ENCODE measurements at places on chromosomes 2 and 18.

DNA sequence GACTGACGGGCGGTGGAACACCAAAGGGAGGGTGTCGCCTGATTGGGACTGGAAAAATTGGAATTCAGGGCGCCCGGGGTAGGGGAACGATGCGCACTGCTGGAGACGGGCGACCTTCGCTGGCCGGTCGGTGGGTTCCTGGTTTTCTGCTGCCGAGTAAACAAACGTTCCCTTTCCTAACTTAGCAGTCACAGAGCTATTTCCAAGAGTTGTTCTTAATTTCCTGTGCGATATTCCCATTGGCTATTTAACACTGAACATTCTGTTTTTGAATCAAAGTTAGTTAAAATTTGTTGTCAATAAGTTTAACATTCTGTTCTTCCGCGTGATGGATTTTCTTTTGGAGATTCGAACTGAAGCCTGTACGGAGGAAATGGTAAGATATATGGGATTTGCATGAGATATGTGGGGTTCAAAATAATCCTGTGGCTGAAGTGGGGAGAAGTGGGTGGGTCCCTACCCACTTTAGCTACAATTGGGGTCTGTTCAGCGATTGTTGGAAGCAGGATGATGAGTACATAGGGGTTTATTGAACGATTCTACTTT is 862 bp downstream of the C18orf54 start:
- no peak for DNase-seq

DNA sequence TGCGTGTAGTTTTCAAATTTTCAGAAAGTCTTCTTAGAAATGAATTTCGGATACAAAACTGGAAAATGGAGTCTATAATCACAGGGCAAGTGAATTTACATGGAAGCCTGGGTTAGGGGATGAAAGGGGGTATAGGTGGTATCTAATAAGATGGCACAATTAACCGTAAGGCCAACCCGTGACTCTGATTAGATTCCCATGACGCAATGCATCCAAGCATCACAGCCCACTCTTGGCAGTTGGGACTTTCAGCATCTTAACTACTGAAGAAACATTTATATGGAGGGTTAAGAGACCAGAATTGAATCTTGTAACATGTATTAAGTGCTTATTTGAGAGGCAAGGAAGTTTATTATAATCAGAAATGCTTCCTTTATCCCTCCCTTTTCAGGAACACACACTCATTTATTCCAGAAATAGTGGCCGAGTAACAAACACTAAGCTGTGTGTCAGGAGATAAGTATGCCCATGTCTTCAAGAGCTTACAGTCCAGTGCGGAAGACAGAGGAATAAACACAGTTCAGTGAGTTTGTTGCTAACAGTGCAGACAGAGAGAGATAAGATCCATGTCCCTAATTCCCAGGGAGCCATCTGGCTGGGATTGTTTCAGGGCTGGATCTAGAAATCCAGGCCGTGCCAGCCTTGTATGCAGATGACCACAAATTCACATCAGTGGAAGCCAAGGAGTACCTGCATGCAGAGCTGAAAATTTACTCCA is 151.2 kb downstream of the ANTXR1 start:
- DNase-seq: no peak

GRCh38 chr2:162243294-162243693 is at the start of gene FAP:
TSS of gene FAP (minus strand) at chr2:162243445. CDS start at chr2:162243327, 118 bp downstream.
- no peak for DNase-seq

GRCh38 chr2:68342470-68342869 is 22.6 kb upstream of the PLEK start:
- DNase-seq: no peak

DNA sequence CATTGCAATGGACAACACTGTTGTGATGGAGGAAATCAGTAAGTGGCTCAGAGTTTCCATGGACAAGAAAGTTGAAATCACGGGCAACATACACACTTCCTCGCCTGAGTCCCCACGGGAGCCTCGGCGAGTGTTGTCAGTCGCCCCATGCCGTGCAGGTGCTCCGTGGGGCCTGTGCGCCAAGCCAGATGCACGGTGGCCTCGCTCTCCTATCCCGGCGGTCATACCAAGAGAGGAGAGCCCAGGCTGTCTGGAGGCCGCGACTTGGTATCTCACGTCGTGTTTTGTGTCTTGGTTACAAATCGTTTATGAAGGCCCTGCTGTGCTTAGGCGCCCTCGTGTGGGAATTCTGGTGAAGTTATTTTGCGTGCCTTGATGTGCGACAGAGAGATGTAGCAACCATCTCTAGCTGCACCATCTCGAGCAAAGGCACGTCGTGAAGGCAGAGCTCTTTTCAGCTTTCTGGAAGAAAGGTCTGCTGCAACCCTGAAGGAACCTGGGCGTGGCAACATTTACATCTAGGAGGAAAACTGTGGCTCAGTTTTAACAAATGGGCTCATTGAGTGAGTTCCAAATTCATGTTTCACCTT is 21.8 kb downstream of the ATG4B start:
- DNase-seq: peak; percentile 27

DNA sequence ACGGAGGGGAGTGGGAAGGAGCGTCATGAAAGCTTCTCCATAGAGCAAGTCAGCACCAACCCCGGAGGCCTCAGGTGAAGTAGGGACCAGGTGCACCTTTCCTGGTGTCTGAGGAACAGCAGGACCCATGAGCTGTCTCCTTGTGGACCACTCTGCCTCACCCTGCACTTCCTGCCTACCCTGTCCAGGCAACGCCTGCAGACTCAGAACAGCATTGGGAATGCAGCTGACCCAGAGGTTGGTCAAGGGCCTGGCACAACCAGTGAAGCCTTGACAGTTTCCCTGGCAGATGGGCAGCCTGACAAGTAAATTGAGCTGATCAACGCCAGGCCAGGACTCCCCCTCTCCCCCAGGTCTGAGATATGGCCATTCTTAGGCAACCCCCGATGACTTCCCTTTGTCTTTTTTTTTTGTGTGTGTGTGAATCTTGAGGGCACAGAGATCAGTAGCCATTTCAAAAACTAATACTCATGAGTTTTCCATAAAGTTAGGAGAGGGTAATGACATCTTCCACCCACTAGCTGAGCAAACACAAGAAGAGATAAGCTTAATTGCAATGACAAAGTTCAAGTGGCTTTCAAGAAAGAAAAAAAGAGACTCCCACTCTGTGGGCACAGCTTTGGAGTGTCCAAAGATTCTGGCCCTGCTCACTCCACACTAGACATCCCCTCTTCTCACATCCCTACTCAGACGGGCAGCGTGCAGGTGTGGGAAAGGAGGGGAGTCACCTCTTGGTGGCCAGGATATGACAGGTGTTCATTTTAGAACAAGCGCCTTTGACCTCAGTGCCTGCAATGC is 3.5 kb upstream of the FABP1 start:
- no peak for DNase-seq

DNA sequence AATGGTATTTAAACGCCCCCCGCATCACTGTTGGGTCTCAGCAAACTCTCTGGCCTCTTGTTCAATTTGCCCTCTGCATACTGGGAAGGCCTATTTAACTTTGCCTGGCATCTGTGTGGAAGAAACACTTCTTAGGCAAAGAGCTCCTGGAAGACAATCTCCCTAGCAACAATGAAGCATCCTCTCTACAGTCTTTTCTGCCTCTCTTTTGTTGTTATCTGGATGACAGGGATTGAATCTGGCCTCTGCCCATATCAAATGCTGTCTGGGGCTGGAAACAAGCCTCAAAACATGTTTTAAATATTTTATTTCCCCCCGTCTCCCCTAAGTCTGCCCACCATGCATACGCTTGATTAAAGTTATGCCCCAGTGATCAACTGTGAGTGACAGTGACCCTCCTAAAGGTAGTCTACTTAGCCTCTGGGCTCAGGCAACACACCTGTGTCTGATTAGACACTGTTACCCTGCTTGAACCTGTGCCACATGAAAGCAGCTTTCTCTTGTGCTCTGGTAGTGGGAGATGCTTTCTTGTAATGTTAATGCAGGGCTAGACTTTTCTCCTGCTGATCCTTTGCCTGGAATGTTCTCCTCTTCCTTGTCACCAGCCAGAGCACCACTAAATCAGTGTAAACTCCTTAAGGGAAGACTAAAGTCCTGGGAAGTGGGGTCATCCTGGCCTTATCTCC is 34.9 kb downstream of the CDC42EP3 start:
- DNase-seq: no peak

- DNase-seq: no peak
Observed at GRCh38 chr18:76497021-76497420, 2.0 kb upstream of the ZNF516 start.

DNA sequence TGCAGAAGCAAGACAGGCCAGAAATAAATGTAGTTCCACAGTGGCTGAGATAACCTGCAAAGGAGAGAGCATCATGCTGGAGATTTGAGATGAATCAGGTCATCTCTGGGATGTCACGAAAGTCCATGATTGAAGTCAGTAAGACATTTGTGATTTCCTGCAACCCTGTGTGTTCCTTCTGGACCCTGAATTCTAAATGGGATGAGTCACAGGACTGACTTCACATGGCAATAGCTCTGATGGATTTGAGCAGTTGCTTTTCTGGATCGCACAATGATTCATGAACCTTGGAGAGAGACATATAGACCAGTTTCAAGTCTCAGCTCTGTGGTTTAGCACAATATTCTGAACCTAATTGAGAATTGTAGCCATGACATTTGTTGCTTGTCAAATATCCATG is 102.9 kb downstream of the TSN start:
- no peak for DNase-seq

DNA sequence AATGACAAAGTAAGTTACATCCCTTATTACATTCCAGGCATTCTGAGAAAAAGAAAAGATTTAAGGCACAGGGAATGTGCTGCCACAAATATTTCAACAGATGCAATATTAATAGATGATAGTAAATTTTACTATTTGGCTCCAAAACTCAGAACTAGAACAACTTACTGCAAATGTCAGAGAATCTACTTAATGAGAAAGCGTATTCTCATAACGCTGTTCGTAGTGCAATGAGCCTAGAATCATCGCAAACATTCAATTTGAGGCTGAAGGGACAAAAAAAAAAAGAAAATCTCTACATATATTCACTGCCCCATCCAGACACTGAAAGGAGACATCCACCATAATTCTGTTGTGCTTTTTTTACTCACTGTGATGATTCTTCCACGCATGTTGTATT is 272.1 kb upstream of the DOK6 start:
- DNase-seq: no peak

DNA sequence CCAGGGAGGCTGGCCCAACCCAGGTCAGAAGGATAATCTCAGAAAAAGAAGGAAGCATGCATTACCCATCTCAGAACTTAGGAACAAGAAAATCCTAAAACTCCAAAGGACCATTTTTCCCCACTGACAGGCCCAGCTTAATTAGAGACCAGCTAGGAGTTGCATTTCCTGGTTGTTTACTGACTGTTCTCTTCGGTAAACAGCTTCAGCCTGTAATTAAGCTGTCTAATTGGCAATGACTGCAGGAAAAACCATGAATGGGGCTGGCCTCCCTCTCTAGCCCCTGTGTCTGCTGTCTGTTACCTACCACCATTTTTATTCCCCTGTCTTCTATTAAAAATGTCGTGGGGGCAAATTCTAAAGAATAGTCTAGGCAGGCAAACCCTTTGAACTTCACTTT is 146.5 kb downstream of the AGAP1 start:
- no peak for DNase-seq

DNA sequence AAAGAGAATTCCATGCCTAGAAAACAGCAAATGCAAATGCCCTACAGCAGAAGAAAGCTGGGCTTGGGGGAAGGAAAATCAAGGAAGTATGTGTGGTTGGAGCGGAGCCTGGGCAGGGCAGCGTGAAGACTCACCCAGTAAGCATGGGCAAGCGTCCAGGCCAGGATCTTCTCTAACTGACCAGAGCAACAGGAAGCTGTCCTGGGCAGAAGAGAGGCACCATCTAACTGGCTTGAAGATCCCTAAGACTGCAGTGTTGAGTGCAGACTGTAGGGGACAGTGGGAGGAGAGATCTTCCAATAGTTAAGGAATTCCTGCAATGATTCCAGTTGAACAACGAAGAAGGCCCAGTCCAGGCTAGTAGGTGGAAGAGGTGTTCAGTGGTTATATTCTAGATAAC is 57.9 kb downstream of the NXPH2 start:
- no peak for DNase-seq

DNA sequence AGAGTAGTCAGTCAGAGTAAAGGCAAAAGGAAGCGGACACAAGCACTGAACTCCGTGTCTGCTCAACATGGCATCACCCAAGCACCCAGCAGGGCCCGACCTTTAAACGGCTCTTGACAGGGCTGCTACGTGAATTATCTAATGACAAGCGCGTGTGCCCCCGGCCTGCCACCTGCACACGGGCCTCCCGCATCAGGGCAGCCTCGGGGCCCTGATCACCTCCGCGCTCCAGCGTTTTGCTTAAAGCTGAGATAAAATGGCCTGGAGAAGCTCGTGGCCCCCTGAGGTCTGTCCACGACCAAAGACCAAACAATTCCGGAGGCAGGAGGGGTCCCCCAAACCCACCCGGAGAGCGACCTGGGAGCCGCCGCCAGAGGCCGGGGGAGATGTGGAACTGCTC is 376 bp downstream of the NDUFA10 start:
- no peak for DNase-seq

GRCh38 chr2:124382067-124382618 is 357.1 kb downstream of the CNTNAP5 start:
- no peak for DNase-seq

- DNase-seq: no peak
Observed at GRCh38 chr2:240205348-240205747, 64.9 kb upstream of the OTOS start.

- no peak for DNase-seq
Observed at GRCh38 chr18:48649231-48649630, 110.4 kb downstream of the CTIF start.

DNA sequence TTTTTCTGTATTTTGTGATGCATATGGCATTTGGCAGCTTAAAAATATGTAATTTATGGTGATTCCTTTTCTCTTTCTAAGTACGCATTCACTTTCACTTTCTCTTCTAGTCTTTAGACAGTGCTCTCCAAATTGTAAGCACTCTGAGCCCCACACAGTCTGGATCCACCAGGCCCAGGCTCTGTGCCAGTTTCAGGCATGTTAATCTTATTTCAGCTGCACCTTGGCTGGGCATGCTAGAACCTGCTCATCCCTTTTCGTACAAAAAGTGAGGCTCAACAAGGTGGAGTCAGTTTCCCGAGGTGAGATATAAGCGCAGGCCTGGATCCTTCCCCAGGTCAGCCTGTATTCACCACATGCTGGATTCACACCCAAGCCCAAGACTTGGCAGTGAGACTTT is 203.9 kb downstream of the MTX2 start:
- DNase-seq: no peak

DNA sequence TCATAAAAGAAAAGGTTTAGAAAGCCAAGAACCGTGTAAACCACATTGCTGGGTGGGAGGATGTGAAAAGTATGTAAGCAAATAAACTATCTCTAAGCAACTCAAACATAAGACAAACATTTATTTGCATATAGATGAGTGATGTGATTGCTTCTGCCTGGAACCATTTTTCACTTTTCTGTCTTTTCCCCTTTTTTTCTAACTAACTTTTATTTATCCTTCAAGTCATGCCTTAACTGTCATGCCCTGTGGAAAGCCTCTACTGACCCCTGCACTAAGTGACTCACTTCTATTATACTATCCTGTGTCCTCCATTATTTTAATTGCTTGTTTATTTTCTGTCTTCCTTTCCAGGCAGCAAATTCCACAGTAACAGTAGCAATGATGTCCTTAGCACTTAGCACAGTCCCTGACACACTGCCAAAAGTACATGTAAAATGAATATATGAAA is 87.5 kb upstream of the CTAGE1 start:
- DNase-seq: no peak

GRCh38 chr2:67701011-67701410 is 303.9 kb downstream of the ETAA1 start:
- no peak for DNase-seq

GRCh38 chr2:126797622-126798275 is 100.9 kb upstream of the TEX51 start:
- DNase-seq: no peak

- DNase-seq: no peak
Observed at GRCh38 chr2:19538411-19538963, 180.1 kb upstream of the OSR1 start.

GRCh38 chr2:152483276-152484063 is 148.5 kb downstream of the FMNL2 start:
- no peak for DNase-seq

Measured in CD4-positive, alpha-beta T cell treated with Interleukin-1 beta for 1 hour (primary cell).